ENCODE measurements at places on chromosomes 6 and 20.

DNA sequence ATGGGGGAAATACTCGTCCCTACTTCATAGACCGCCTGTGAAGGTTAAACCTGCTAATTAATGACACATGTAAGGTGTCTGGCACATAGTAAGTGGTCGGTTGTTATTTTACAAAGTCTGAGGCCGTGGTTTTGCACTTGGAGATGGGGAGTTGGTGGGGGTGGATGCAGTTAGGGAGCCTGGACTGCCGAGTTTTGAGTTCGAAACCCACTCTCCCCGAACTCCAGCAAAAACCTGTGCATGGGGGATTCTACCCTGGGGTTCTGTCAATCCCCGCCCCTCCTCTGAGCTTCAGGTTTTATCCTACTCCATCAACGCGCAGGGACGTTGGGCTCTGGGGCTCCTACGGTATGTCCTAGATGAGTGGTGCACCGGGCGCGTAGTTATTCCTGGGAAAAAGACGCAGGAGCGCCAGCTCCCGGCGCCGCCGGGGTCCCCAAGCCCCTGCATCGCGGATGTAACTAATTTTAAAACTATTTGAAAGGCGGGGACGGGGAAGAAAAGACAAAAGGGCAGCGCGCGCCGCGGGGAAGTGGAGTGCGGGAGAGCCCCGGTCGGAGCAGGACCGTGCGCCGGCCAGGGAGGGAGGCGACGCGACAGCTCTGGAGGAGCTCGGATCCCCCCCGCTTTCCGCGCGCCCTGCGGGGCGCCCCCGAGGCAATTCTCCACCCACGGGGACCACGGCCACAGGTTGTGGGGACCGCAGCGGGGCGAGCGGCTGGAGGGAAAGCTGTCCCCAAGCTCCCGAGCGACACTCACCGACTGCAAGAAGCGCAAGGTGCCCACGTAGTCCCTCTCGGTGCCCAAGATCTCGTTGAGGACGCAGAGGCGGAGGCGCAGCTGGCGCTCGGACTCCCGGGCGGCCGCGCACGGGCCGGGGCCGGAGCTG lies 672 bp downstream of the PREX1 start:
- DNase-seq, result no peak

GRCh38 chr6:106549521-106549920 lies 79.8 kb downstream of the RTN4IP1 start:
- no peak for DNase-seq

DNA sequence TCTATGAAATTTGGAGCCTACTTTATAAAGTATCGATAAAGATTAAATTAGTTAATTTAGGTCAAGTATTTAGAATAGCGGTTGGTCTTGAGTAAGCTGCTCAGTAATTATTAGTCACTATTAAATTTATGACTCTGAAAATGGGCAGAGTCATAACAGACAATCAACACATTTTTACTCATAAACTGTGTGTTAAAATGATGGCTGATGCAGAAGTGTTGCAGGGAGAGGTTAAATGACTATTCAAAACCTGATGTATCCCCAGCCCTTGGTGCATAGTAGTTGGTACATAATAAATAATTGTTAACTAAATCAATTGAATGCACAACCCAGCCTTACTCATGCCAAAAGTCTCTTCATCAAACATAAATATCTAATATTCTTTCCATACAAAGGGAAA lies 30.6 kb downstream of the HIVEP2 start:
- DNase-seq, result no peak

DNA sequence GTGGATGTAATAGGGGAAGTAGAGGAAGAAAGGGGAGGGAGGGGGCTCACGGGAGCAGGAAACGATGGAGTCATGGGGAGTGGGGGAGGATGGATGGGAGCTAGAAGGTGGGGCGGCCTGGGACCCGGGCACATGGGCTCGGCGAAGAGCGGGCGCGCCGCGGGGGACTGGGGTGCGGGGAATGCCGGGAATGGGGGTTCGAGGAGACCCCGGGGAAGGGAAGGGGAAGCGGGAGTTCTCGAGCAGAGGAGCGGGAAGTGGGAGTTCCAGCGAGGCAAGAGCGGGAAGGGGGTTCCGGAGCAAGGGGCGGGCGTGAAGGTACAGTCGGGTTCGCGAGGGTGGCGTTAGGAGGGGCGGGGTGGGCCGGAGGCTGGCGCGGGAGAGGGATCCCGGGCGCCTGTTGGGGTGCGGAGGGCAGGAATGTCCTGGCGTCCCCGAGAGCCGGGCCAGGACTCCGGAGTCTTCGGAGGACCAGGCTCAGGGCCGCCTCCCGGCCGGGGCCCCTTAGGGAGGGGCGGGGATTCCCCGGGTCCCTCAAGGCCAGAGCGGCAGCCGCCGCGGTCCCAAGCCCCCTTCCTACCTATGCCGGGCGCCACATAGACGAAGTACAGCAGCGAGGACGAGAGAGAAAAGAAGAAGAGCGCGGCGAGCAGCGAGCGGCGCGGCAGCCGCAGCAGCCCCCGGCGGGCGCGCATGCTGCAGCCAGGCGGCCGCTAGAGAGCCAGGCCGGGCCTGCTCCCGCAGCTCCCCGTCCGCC lies 504 bp downstream of the B4GALT5 start:
- DNase-seq, result no peak

GRCh38 chr20:32343439-32343838 lies 14.7 kb upstream of the ASXL1 start:
- no peak for DNase-seq

GRCh38 chr20:25318471-25319240 lies 70.8 kb downstream of the PYGB start:
- no peak for DNase-seq

GRCh38 chr20:55538261-55538908 lies 466.9 kb downstream of the CBLN4 start:
- no peak for DNase-seq

DNA sequence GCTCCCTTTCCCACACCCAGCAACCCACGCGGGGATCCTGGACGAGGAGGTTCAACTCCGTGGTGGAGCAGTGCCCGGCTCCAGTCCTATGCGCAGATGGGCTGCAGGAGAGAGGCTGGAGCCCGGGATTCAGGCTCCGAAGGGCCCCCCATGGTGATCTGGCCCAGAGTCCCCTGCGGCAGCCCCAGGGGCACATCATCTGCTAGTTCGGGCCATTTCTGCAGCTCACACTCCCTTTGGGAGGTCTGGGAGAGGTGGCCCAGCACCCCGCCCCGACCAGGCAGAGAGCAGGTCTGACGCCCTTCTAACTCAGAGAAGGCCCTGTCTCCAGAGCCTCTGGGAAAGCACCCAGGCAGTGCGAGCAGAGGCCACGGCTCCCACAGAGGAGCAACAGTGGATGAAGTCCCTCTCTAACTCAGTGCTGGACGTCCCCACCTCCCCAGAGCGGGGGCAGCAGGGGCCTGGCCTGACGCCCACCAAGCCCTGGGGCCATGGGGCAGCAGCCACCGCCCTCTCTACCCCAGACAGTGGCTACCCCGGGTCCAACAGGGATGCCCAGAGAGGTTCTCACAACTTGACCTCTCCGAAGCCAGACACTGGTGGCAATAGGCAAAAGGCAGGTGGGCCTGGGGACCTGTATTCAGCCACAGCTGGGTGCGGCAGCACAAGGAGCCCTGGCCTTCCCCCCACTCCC lies 3.3 kb downstream of the KCNQ2 start:
- DNase-seq, result no peak

GRCh38 chr6:154371281-154371680 lies 14.7 kb upstream of the IPCEF1 start:
- no peak for DNase-seq

DNA sequence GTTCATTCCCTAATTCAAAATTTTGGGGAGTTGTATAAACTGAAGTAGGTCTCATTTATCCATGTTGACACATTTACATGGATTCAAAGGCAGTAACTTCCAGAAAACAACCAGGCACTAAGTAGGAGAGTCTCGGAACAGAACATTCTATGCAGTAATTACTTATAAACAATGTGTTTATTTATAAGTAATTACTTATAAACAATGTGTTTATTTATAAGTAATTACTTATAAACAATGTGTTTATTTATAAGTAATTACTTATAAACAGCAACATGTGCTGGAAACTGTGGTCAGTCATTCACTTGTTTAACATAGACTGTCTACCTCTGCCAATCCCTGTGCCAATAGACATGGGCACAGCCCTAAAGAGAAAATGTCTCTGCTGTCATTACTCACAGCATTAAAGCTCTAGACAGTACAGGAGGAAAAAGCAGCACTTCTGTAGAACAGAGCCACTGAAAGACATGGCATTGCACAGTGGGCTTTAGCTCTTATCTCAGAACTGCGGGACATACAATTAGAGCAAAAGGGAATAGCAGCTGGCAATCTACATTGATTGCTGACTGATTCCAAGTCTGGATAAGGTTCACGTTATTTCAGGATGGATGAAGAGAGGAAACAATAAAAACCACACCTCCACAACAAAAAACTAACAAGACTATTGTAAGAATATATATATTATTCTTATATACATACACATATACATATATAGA lies 188.2 kb downstream of the WDR27 start:
- no peak for DNase-seq

DNA sequence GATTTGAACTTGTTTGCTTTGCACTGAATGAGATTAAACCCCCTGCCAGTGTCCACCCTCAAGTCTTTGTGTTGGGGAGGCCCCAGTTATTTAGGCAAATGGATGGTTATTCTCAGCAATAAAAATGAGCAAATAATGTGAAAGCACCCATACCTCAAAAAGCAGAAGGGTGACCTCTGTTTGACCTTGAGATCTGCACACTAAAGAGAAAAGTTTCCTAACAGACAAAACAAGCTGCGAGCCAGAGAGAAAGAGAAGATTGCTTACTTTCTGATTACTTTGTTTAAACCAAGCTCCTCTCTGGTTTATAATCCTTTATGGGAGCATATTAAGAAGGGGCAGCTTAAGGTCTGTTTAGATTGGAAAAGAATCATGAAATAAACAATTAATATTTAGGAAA lies 30.4 kb upstream of the TRERF1 start:
- no peak for DNase-seq

DNA sequence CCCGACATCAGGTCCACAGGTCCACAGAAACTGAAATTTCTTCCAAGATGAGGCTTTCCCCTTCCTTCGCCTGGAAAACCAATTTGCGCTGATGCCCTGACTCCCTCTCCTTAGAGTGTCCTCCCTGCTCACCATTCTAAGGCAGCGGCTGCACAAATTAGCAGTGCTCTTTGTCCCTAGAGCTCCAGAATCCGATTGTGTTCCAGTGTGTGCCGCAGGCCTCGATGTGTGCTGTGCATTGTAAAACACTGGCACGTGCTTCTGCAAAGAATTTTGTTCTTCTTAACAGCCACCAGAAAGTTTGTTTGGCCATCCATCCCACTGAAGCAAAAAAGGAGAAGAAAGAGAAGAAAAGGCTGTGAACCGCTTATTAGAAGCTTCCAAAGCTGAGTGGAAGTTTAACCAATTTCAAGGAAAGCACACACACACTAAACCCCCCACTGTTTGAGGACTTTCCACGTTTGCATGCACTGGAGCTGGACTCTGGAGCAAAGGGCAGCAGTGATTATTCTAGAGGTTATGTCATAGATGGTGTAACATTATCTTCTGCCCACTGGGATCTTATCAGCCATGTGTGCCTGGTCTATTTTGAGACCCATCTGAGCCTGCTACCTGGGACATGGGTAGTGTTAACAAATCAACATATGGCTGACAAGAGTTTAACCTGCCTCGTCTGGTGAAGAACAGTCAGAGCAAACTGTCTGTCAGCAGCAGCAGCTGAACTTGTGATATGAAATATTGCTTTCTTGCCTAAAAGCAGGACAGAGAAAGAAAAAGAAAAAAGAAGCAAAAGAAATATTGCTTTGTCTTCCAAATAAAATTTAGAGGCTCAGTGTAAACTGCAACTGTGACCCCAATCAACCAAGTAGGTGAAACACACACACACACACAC lies 64.9 kb upstream of the RREB1 start:
- DNase-seq, result no peak

DNA sequence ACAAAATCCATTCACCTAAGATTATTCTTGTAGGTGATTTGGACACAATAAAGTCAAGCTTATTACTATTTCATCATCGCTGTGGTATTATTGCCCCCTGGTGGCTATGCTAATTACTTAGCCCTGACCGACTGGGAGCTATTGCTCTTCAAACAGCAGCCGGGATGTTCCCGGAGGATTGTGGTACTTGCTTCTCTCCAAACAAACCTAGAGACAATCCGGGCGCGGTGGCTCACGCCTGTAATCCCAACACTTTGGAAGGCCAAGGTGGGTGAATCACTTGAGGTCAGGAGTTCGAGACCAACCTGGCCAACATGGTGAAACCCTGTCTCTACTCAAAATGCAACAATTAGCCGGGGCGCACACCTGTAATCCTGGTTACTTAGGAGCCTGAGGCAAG lies 15.4 kb upstream of the STMND1 start:
- no peak for DNase-seq

DNA sequence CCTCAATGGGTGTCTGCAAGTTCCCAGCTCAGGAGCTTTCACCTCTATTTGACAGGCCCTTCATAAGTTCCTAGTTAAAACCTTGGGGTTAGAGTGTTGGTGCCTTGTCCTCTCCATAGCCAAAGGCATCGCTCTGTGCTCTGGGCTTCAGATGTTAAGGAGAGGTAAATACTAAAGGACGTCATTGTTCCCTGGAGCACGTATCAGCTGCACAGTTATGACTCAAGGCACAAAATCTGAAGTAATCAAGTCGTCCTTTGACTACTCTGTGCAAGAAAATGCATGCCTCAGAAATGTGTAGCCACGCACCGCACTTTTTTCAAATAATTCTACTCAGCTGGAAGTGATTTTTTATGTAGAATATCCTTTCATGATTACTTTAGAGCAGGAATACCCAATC lies 240.8 kb upstream of the QKI start:
- no peak for DNase-seq

GRCh38 chr6:75931011-75931680 lies 141.3 kb downstream of the IMPG1 start:
- no peak for DNase-seq

DNA sequence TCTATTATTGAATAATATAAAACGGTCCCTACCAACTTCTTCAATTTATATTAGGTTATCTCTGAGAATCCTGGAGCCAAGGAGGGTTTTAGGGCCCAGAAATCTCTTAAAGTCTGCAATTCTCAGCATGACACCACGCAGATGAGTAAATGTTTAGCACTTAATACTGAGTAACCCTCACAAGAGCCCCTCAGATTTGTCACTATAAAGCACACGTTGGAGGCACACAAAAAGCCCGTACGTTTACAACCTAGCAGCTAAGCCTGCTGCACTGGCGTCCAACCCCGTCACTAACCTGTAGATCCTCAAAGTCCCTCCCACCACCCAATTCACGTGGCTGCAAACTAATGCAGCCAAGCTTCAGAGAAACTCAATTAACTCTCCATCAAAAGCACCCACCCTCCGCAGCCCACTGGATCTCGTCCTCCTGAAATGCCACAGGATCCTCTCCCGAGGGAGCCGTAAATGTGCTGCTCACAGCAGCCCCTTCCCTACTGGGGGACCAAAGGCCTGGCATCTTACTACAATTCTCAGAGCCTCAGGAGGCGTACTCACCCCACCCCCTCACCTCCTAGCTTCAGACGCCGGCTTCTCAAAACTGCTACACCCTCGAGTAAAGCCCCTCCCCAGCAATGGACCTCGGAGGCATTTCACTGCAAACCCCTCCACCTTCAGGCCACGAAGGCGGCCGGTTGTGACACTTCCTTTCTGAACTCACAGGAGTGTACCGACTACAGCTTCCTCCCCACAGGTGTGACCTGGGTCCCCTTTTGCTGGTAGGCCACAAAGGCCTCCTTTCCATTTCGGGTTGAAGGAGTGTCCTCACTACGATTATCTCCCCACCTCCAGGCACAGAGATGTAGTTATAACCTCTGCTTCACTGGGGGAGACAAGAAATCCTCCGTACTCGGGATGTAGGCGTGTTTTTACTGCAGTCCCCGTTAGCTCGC lies 909 bp downstream of the CPNE1 start:
- DNase-seq, result peak; percentile 51
